ENCODE measurements at places on chromosomes 2 and 18.

GRCh38 chr2:2038746-2039530 is 292.1 kb downstream of the MYT1L start:
- DNase-seq = no peak

DNA sequence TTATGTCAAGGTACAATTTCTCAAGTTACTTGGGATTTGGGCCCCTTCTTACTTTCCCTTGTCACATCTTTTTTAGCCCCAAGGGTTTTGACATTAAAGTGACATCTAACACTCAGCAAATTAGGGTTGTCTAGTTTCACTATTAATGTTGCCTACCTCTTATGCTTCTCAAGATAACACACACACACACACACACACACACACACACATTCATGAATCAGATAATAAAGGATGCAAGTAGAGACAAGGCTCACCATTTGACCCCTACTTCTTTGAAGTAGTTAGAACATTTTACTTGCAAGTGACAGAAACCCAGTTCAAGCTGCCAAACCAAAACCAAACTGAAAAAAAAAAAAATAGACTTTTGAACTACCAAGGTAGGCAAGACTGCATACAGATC is 138.8 kb downstream of the TRIB2 start:
- no peak for DNase-seq

GRCh38 chr2:135913727-135914365 is 37.6 kb upstream of the MCM6 start:
- DNase-seq = no peak

- no peak for DNase-seq
These were observed 1.5 kb downstream of the EFR3B start for GRCh38 chr2:25043241-25043867.

DNA sequence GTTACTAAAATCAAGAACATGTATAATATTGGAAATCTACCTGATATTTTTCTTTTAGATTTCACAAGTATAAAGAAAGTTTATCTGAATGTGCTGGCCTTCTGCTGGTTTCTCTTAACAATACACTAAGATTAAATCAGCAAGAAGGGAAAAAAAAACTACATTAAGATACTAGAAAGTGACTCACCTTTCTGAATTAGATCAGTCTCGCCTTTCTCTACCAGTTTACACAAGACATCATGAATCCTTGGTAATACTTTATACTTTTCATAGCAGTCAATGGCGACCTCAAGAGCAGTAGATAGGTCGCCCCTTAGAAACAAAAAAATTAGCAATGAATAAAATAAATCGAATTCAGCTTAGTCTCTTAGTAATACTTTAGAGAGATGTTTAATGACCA is 61.2 kb downstream of the LRPPRC start:
- no peak for DNase-seq

- no peak for DNase-seq
These were observed 88.2 kb downstream of the DTNB start for GRCh38 chr2:25585189-25585588.

GRCh38 chr2:238108423-238109183 is 8.5 kb downstream of the ESPNL start:
- no peak for DNase-seq

GRCh38 chr2:216328347-216328746 is 43.9 kb downstream of the MARCHF4 start:
- no peak for DNase-seq

DNA sequence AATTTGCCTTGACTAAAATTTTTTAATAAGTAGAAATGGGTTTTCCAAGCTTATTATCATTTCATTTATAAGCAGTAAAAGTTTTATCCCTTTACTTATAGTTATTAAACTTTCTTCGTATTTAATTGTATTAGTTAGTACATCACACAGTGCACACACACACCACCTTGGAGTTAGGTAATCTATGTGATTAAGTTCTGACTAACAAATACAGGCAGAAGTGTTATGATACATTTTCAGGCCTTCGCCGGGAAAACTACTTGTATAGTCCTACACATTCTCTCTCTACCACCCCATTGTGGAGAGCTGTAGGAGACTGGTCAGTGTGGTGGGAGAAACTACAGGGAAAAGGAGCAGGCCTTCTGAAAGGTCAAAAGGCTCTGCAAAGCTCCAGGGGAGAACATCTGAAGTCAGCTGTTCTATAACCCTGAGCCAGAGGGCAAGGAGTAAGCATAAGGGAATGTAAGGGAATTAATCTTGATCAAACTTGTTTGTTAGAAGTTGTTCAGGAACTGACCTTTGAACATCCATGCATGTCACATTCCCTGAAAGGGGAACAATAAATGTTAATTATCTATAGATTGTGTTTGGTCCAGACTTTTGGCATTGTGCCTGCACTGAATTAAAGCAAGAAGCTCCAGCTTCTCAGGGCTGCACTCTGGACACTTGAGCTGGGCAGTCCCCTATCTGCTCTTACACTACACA is 231.7 kb downstream of the FSIP2 start:
- DNase-seq = no peak

DNA sequence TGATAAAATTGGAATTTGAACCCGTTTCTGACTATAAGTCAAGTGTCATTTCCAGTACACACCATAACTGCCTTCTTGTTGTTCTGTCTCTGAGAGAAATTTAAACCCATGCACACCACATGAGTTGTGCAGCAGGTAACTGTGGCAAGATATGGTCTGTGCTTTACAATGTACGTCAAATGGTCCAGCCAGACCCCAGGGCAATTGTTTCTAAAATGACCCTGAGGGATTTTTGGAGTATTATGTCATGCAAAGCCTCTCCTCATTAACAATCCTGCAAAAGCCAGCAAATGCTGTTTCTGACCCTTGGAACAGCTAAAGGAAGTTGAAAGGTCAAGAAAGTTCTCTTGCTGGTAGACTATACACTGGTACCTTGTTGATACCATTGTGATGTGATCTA is 47.7 kb upstream of the WIPF1 start:
- DNase-seq = no peak
